ENCODE measurements at places on chromosomes 4 and X.

DNA sequence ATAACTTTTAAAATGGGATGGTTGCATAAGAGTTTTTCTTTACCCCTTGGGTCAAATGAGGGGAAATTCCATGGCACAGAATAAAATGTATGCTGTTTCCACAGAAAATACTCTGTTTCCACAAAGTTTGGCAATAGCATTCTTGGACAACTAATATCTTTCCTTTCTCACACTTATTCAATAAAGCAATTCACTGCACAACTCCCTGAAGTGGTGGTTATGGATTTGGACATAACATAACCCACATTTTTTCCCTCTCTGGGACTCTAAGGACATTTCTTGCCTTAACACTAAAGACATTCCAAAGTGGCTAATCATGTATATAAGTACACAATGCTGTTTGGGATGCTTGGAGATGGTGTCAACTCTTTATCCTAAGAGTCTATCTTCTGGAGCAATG, 51.7 kb upstream of the GPM6B start:
- DNase-seq = no peak

DNA sequence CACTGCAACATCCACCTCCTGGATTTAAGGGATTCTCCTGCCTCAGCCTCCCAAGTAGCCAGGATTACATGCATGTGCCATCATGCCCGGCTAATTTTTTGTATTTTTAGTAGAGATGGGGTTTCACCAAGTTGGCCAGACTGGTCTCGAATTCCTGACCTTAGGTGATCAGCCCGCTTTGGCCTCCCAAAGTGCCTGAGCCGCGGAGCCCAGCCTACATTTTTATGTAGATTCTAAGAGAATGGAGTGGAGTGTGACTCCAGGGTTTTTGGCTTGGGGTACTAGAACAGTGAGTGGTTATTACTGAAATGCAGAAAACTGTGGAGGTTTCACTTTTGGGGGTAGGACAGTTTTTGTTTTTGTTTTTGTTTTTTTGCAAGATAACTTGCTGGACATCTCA, 806.0 kb downstream of the ADGRL3 start:
- no peak for DNase-seq

- DNase-seq = no peak
Measured at GRCh38 chr4:98804403-98804802, 124.5 kb downstream of the EIF4E start.

GRCh38 chr4:184807797-184808712, 17.7 kb downstream of the ACSL1 start:
- peak; percentile 95 for DNase-seq

GRCh38 chr4:41074215-41074614, 140.1 kb downstream of the APBB2 start:
- no peak for DNase-seq

DNA sequence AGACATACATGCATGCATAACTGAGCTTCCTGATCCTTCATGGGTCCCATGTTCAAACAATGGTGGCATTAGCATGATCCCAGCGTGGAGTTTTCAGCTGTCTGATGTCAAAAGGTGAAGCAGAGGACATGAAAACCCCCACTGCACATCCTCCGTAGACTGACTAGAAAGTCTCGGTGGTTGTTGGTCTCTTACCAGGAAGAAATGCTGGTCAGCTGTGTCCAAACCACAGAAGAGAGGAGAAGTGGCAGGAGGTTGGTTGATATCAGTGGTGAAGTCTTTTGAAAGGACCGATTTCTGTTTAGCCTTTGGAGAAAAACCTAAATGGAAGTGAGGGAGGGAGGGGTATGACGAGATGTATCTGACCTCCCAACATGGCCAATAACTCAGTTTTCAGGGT, 201.9 kb downstream of the SPATA18 start:
- no peak for DNase-seq

DNA sequence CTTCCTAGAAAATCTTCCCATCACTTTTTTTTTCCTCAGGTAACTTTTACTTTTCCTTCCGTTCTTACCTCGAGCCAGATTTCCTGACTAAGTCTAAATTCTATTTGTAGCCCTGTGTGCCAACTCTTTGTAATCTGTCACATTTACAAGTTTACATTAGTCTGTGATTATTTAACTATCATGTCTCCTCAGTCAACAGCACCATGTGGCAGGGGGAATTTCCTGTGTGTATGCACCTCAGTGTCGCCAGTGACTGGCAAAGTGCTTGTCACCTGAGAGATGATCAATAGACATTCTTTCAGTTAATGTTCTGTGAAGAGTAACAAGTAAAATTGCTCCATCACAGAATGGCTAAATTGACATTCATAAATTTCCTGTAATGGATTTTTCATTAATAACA, 468.5 kb downstream of the PDGFC start:
- no peak for DNase-seq

- no peak for DNase-seq
Measured at GRCh38 chr4:41241919-41242318, 14.8 kb upstream of the UCHL1 start.

GRCh38 chrX:73940893-73941470, 363.0 kb upstream of the ZCCHC13 start:
- DNase-seq = no peak

Data from neural progenitor cell (in vitro differentiated cells).